ENCODE measurements at places on chromosomes 2 and 18.
A peak's percentile ranks its signal among the peaks of the same experiment; 100 is the strongest.

DNA sequence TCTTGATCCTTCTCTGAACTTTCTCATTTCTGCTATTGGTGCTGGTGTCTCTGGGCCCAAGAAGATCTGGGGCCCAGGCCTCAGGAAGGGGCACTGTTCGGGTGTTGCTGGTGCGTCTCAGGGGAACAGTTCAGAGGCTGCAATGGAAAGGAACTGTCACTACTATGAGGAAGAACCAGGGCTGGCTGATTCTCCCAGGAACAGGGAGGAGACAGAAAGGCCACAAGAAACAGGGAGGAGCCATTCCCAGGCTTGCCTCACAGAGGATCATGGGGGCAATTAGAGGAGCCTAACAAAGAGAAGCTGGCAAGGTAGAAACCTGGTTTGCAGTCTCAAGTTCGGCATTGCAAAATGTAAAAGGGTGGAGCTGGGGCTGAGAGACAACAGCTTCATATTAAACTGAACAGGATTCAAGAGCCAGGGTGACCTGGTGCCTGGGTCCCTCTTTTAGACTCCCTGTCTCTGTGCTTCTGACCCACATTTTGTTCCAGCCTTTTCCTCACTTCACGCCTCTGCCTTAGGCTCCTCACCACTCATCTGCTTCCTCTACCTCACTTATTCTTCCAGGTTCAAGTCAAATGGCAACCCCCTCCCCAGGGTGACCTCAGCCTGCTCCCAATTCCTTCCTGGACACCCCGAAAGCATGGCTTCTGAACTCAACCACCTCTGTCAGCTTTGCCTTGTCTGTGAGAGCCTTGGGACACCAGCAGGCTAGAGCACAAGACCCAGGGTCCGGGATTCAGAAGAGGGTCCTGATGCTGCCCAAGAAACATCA, 58.4 kb downstream of the GYPC start:
- no peak for DNase-seq

- no peak for DNase-seq
These were observed 11.7 kb downstream of the CYP26B1 start for GRCh38 chr2:72135921-72136320.

DNA sequence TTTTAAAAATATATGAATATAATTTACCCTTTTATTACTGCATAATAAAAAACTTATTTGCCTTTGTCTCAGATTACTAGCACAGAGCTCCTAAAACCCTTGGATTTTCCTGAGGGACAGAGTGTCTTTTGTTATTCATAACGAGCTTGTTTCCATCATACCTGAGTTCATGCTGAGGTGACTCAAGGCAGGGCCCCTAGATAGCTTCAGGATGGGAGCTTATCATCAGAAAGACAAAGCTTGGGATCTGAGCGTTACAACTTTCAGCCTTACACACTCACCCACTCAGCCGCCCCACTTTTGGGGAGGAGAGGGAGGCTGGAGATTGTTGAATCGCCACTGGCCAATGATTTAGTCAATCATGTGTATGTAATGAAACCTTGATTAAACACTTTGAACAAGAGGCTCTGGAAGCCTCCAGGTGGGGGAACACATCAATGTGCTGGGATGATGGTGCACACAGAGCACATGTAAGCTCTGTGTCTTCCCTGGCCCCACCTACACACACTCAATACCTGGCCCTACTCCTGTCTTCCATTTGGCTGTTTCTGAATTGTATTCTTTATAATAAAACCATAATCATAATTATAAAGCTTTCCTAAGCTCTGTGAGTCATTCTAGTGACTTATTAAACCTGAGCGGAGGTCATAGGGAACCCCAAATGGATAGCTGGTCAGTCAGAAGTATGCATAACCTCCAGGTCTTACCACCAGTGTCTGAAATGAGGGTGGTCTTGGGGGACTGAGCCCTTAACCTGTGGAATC, 28.5 kb upstream of the DNAH7 start:
- DNase-seq, result no peak

DNA sequence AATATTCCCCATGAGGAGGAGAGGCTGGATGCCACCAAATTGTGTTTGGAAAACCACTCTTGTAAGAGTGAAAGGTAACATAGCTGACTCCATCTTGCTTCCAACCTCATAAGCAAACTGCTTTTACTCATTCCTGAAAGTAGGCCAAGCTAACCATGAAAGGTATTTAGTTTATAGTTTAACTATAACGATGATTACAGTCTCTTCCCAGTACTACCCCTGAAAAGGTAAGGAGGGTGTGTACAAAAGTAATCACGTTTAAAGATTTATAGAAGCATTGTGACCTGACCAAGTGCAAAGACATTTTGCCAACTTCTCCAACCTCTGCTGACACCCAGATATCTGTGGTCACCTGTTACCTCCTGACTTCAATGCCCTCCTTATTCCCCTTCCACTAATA, 122.6 kb downstream of the CD8B2 start:
- no peak for DNase-seq

- no peak for DNase-seq
These were observed 143.5 kb downstream of the ZEB2 start for GRCh38 chr2:144376460-144376859.

- no peak for DNase-seq
These were observed 14.7 kb downstream of the NIFK start for GRCh38 chr2:121721926-121722325.

- no peak for DNase-seq
These were observed 48.7 kb upstream of the TANK start for GRCh38 chr2:161111531-161111930.

DNA sequence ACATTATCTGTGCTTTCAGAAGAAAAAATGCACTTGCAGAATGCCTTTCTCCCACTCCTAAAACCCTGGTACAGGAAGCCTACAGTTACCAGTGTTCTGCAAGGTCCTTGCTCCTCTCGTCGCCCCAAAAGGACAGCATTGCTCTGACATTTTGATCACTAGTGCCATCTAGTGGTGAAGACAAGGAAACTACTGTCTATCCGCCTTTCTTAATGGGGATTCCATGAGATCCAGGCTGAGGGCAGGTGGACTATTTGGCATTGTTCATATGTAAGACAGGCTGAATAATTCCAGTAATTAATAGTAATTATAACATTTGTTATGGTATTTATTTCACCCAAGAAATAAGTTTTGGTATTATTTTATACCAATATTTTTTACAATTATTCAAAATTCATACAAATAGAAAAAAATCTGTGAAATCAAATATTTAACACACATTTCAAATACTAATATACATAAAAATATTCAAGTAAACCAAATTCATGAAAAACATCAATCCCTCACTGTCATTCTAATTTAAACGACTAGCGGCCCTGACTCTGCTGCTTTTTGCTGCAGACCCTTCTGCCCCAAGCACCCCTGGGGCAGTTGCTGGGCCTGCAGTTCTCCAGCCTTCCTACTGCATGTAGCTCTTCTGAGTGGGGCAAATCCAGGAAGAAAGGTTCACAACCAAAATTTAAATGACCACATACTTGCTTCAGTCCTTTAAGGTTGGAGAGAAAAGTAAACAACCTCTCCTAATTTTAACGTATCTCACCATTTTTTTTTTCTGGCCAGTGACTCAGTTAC, 19.0 kb downstream of the TPGS2 start:
- peak; percentile 73 for DNase-seq

DNA sequence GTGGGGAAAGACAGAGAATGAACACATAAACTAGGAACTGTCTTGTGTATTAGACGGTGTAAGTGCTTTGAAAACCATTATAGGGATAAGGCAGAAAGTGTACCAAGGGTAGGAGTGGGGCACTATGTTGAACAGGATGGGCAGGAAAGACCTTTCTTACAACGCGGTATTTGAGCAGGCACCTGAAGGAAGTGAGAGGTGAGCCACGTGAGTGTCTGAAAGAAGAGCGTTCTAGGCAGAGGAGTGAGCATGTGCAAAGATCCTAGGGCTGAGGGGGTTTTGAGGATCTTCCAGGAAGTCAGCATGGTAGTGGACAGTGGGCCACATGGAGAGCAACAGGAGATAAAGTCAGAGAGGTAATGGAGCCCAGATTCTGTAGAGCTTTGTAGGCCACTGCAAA, 65.2 kb downstream of the SRD5A2 start:
- no peak for DNase-seq

- DNase-seq, result no peak
These were observed 21.4 kb downstream of the ZNF24 start for GRCh38 chr18:35322486-35323458.

DNA sequence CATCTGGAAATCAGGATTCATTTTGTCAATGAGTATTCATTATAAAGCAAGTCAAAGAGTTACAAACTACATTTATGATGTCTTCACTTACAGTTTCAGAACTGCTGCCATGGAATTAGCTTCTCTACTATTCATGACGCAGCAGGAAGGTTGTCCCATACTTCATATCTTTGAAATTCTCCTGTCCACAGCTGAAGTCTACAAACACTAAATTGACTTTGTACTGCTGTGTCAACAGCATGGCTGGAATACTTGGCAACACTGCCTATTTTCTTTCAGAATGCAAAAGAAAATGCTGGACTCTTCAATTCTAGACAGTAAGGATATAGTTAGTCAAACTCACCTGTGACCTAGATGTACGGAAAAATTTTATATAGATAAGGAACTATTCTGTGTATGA, 44.6 kb upstream of the UNC80 start:
- no peak for DNase-seq

DNA sequence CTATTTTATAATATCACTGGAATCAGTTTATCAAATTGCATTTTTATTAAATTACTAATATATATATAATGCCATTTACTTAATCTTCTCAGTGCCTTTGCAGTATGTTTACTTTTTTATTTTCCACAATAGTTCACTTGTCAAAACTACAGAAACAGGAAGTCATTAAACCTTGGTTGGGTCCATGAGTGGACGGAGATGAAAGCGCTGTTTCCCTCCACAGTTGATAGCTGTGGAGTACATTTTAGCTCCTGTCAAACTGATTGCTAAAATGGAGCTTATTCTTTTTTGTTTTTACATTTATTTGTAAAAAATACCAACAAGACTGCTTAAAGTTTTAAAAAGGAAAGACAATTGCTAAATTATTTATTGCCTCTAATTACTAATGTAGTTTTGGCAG, 19.2 kb downstream of the MFF start:
- no peak for DNase-seq

- DNase-seq, result no peak
These were observed 3.1 kb downstream of the APOB start for GRCh38 chr2:21040468-21041377.

DNA sequence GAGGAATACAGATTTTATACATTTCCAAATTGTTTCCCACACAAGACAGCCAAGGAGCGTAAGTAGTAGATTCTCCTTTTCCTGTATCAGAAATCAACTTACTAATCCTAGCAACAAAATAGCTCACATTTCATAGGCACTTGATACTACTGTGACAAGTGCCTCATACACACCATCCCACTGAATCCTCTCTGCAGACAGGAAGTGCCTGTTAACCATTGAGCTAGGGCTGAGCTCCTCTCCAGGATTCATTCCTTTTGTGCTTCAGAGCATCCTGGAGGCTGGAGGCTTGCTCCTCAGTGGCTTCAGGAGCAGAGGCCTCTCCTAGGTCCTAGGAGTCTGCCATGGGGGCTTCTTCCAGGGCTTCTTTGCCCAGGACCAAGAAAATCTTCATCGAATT, 20.8 kb upstream of the ZNF396 start:
- DNase-seq, result no peak

- no peak for DNase-seq
These were observed 9.3 kb upstream of the NARS1 start for GRCh38 chr18:57630754-57631595.

DNA sequence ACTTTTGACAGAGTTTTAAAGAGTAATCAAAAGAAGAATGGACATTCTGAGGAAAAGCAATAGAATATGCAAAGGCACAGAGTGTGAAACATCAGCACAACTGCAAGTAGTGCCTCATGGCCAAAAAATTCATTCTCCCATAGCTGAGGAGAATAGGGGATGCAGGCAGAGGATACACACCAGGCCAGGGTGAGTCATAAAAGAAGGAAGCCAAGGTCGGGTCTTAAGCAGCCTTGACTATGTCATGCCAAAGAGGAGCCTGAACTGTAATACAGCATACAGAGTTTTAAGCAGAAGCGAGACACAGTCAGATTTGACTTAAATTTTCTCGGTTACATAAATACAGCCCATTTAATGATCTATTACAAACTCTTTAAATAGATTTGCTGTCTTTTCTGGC, 165.0 kb downstream of the LNPK start:
- no peak for DNase-seq

DNA sequence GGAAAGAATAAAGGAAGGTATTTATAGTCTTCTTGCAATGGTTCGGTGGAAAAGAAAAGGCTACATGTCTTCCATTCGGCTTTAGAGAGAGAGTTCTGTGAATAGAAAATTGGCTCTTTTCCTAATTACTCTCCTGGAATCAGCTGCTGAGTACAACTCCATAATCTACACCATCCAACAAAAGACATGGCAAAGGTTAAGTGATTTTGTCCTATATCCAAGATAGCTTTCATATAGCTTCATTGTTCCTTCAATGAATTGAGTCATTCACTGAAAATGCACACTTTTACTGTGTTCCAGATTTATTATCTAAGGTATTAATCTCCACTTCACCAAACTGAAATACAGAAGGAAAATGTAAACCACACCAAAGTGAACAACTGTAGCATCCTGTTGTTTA, 514.5 kb downstream of the LRRTM4 start:
- peak; percentile 14 for DNase-seq

DNA sequence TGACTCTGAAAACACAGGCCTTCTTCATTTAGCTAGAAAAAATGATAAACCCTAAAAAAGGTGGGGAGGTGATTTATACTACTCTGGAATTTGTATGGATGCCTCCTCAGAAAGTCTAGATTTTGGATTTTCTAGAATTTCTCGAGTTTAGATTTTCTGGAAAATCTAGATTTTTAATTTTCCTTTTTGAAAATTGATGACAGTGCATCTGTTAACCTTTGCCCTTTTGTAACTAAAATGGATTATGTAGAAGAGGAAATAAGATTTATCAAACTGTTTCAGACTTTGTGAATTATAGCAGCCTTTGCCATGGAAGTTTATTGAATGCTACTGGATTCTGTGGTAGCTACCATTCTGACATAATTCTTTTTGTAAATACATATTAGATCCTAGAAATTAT, 75.6 kb upstream of the RBM44 start:
- DNase-seq, result no peak

DNA sequence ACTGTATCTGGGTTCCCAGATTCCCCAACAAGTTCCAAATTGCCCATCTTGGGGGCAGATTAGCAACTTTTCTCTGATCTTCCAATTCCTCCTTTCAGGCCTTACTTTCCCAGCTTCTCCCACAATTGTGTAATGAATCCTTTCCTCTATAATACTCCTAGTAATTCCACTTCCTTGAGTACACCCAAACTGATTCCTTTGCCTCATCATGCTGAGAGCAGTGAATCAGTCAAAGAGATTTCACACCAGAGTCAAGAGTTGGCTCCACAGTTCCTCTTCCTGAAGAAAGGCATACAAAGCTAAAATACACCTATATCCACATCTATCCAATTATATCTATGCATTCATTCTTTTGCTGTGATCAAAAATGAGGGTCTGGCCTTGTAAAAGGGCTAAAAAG, 28.6 kb upstream of the DAPL1 start:
- no peak for DNase-seq

Measured in NCI-H1092 (cell line).